ENCODE measurements at places on chromosomes 16 and 17. TPM values are rescaled to one million over a fixed set of nuclear protein-coding genes. Genes with fewer than 3 reads are reported as not detected.

The FBXO31 gene
- 10.4 TPM for total RNA-seq

The RCVRN gene
- total RNA-seq = not detected

The ERN1 gene
- 2.7 TPM for total RNA-seq

The TBC1D10B gene
- total RNA-seq = 8.1 TPM

The TK2 gene
- total RNA-seq = 20.0 TPM

The C16orf86 gene
- 0.28 TPM for total RNA-seq

DNA sequence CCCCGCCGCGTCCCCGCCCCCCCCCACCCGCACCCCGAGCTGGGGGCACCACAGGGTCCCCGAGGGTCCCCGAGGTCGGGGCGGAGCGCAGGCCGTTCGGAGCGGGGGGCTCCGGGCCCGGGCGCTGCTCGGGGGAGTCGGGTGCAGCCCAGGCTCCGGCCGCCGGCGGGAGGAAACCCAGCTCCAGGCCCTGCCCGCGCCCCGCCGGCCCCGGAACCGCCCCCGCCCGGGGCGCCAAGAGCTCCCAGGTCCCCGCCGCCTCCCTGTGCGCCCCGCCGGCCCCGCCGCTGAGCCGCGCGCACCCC, 33.2 kb upstream of the RPH3AL start:
- DNase-seq = no peak

- DNase-seq = peak; percentile 40
These were observed 8.8 kb downstream of the TBX4 start for GRCh38 chr17:61460796-61461585.
